ENCODE measurements at places on chromosomes 13 and 19. TPM values are rescaled to one million over a fixed set of nuclear protein-coding genes. Genes with fewer than 3 reads are reported as not detected.

DNA sequence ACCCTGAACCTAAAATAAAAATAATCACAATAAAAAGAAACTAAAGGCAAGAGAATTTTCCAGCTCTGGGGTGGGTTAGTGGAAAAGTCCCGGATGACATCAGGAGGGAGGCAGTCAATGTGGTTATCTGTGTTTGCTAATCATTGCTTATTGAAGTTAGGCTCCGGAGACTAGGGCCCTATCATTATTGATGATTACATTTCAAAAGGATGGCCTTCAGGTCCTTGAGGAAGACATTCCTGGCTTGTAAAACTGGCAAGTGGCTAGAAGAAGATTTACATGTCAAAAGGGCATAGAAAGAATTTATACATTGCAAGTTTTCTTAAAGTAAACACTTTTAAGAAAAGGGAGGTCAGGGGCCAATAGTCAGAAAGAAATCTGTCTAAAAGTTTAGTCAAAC is 123.4 kb downstream of the POSTN start:
- DNase-seq, result no peak

DNA sequence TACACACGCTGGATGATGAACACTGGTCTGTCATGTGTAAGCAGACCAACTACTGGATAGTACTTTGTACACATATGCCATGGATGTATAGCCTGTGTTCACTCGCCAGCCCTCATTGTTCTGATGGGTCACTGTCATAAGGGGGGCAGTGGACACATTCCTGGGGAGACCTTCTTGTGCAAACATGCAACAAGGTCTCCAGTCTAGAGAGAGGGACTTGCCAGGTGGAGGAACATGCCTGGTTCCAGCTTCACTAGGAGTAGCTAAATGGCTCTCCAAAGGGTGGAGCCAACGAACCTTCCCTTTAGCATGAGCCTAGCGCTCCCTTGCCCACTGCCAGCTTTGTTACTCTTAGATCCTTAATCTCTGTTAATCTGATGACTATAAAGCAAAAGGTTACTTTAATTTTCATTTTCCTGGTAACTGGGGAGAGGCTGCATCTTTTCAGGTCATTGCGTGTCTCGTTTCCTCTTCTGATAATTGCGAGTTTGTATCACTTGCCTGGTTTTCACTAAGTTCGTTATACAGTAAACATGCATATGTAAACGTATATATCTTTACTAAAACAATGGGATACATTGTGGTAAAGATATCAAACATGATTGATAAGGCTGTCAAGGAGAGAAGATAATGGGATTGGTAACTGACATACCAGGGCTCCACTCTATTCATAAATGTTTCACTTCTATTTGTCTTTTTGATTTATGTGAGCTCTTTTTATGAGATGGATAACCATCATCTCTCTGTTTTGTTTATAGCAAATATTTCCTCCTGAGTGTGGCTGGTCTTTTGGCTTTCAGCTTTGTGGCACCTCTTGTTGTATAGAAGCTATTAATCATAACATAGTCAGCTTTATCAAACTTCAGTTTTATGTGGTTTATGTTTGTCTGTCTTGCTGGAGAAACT is 235.2 kb upstream of the SGCG start:
- DNase-seq, result no peak

GRCh38 chr13:95708811-95709500 is 32.0 kb downstream of the DNAJC3 start:
- DNase-seq, result no peak

DNA sequence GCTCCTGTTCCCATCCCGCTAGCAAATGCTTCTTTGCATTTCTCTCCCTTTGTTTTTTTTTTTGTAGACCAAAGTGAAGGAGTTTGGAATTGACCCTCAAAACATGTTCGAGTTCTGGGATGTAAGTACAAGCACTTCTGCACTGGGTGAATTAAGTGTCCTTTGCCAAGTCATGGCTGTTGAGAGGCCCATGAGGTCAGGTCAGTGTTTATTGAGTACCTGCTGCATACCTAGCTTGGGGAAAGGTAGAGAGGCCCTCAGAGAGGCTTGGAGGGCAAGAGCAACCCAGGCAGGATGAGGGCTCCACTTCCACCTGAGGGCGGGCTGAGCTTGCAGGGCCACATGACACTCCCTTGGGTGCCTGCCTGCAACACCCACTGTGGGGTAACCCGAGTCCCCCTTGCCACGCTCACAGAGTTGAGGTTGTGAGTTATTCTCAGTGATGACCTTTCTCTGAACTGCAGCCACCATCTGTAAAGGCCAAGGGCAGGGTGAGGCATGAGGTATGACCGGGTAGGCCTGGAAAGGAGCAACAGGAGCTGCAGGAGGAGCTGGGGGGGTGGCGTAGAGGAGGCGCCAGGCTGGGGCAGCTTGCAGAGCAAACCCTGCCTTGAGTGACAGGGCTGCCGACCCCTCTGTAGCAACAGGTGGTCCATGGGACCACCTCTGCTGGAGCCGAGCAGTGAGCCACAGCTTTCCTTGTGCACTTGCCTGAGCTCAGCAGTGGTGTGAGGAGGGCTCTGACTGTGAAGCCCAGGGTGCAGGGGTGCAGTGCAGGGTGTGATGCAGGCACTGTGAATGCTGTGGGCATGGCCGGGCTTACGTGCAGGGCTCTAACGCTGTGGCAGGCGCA is 16.6 kb downstream of the GPI start:
- DNase-seq, result no peak

- DNase-seq, result no peak
Measured at GRCh38 chr13:32116210-32116609, 84.6 kb downstream of the FRY start.

GRCh38 chr13:29771247-29771646 is 79.2 kb downstream of the UBL3 start:
- peak; percentile 37 for DNase-seq

CEACAM7 gene
- total RNA-seq, result not detected

Measured in HFFc6 (cell line).